ENCODE measurements at places on chromosomes 1 and 21.
A peak's percentile ranks its signal among the peaks of the same experiment; 100 is the strongest.

- no peak for DNase-seq
Measured at GRCh38 chr1:184388971-184389370, 2.1 kb downstream of the C1orf21 start.

- DNase-seq, result no peak
Measured at GRCh38 chr1:16151196-16151994, 4.5 kb downstream of the EPHA2 start.

GRCh38 chr1:19798486-19799229, 1.1 kb downstream of the TMCO4 start:
- no peak for DNase-seq

DNA sequence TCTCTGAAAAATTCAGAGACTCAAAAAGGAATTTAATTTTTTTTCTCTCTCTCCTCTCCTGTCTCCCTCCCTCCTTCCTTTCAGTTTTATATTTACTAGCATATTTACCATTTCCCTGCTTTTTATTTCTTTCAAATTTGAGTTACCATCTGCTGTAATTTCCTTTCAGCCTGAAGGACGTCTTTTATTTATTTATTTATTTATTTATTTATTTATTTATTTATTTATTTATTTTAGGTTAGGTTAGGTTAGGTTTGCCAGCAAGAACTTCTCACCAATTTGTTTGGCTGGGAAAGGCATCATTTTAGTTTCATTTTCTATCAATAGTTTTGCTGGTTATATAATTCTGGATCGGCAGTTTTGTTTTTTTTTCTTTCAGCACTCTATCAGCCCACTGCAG, 231.7 kb upstream of the ZRANB2 start:
- no peak for DNase-seq

GRCh38 chr1:235483090-235483489, 21.2 kb downstream of the B3GALNT2 start:
- no peak for DNase-seq

- no peak for DNase-seq
Measured at GRCh38 chr1:154499446-154499845, 2.6 kb upstream of the TDRD10 start.

- no peak for DNase-seq
Measured at GRCh38 chr1:14983277-14983676, 170.3 kb upstream of the TMEM51 start.

GRCh38 chr1:43919906-43920305, 13.7 kb upstream of the ARTN start:
- DNase-seq, result no peak

DNA sequence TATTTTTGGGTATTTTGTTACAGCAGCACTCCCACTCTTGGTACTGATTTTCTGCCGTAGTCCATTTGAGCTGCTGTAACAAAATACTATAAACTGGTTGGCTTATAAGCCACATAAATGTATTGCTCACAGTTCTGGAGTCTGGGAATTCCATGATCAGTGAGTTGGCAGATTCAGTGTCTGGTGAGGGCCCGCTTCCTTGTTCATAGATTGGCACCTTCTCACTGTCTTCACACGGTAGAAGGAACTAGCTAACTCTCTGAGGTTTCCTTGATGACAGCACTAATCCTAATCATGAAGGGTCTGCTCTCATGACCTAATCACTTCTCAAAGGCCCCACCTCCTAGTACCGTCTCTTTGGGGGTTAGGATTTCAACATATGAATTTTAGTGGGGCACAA, 85.2 kb downstream of the HHAT start:
- DNase-seq, result no peak

DNA sequence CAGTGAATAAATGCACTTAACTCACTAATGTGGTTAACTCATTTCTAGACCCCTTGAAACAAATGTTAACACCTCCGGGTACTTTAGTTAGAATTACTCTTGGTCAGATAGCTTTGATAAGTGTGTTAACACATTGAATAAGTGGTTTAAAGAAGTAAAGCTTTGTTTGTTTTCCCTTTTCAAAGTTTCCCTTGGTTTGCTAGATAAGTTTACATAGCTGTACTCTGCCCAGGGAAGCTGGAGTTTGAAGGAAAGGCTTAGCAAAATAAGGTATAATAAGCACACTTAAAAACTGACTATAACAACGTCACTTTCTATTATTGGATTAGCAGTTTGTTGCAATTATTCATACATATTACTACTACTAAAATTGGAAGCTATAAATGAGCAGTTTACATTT, 1233.9 kb upstream of the ADGRL2 start:
- DNase-seq, result no peak

- no peak for DNase-seq
Measured at GRCh38 chr1:218080863-218081262, 204.2 kb upstream of the RRP15 start.

GRCh38 chr1:2388004-2388913, 3.1 kb downstream of the MORN1 start:
- no peak for DNase-seq

- DNase-seq, result no peak
Measured at GRCh38 chr21:37618081-37618480, 251.5 kb downstream of the DYRK1A start.

DNA sequence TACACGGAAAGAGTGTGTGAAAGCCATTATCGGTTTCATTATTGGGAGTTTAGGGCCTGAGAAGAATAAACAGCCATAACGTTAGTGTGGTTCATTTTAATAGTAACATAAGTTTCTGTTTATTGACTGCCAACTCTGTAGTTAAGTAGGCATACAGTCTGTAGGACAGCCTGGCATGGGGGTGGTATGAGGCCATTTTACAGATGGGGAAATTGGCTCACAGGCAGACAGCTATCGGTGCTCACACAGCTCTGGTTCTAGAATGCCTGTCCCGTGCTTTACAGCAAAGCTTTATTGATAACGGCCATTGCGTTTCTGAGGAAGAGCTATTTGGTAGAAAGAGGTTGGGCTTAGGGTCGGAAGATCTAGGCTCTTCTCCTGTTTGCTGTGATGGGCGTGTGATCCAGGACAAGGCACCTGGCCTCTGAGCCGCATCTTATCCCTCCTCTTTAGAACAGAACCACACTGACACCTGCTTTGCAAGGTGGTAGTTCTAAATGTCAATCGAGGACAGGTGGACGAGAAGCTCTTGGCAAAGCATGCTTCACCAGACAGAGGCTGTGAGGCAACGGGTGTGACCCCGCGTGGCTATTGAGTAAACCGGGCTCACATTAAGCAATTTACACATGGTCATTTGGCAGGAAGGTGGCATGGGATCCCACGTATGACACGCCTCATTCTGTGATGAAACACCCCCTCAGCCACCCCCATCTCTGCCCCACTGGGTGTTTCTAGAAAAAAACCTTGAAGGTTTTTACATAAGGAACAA, 14.9 kb downstream of the ETS2 start:
- no peak for DNase-seq

DNA sequence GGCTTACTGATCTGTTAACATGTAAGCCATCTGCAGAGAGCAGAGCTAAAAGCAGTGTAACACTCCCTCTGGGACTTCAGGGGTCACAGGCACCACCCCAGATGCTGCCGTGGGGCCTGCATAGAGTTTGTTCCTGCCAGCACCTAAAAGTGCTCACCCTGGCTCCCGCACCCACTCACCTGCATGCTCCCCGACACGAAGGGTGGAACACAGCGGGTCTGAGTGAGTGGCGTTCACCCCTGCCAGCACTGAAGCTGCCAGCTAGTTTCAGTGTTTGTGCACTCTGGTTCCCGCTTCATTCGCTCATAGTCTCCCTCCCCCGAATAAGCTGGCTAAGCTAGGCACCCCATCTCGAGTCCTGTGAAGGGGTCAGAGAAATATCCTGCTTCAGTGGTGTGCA, 1681.0 kb downstream of the NCAM2 start:
- no peak for DNase-seq

GRCh38 chr1:208326033-208326432, 81.8 kb upstream of the PLXNA2 start:
- no peak for DNase-seq

DNA sequence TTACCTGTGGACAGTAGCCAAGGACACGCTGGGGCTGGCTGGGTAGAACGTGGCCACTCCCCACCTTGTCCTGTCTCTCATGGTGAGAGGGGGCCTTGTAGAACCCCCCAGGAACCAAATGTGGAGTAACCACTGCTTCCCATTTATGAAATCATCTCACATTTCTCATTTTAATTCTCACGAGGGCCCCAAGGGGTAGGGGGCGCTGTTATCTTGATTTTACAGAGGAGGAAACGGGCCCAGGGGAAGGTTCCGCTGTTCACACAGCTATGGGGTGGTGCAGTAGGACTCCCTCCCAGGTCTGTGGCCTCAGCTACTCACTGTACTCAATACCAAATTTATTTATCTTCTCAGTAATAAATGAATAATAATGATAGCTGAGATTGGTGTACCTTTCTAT, 5.5 kb downstream of the SMPDL3B start:
- peak; percentile 21 for DNase-seq

DNA sequence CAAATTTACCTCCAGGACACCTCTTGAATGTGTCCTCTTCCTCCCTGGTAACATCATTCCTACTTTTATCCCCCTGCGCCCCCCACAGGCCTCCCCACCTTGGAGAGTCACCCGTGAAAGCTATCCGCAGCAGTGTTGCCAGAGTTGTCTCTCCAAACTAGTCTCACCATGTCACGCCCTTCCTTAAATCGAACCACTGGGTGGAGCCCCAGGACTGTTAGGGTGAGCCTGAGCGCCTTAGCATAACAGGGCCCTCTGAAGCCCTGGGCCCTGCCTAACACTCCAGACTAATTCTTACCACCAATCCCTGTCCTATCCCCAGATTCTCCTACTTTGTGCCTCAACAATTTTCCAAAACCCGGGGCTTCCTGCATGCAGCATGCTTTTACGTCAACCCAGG, 35.0 kb downstream of the HSD3B2 start:
- no peak for DNase-seq

DNA sequence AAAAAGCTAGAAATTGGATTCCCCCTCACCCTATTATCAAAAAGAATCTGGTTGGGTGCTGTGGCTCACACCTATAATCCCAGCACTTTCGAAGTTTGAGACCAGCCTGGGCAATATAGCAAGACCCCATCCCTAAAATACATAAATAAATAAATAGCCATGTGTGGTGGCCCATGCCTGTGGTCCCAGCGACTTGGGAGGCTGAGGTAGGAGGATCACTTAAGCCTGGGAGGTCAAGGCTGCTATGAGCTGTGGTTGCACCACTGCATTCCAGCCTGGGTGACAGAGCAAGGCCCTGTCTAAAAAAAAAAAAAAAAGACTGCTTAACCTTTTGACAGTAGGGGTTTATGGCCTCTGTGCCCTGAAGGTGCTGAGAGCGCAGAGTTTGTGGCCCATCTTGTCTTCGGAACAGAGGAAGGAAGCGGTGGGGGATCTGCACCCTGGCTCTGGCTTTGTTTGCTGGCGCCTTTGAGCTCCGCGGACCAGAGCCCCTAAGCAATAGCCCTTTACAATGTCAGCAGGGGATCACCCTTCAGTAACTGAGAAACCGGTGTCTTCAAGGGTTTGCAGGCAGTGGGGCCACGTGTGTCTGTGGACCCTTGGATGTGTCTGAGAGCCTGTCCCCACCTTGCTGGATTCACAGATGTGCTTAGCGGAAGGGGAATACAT, 22.1 kb downstream of the SLC2A7 start:
- DNase-seq, result no peak
